ENCODE measurements at places on chromosomes 5 and 9.

DNA sequence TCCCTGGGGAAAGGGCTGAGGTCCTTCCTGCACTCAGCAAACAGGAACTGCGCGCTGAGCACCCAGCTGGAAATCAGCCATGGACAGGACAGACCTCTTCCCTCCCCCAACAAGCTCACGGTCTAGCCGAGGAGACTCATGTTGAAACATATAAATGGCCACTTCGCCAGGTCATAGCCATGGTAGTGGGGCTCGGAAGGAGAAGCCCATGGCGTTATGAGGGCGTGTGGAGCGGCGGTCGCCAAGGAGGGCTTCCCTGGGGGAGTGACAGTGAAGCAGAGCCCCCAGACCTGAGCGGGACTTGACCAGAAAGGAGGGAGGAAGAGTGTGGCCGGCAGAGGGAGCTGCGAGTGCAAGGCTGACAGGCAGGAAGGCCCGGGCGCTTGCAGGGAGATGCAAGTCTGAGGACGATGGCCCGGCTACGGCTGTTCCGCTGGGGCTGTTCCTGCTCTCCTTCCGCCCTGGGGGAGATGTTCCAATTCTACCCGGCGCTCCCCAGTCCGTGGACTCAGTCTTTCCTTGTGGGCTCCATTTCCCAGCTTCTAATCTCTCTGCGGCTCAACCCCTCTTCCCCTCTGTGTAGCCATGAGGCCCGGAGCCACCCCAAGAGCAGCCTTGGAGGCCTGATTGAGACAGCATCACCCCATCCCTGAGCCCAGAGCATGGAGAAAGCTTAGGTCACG lies 43.9 kb upstream of the PRRC2B start:
- peak; percentile 82 for DNase-seq

DNA sequence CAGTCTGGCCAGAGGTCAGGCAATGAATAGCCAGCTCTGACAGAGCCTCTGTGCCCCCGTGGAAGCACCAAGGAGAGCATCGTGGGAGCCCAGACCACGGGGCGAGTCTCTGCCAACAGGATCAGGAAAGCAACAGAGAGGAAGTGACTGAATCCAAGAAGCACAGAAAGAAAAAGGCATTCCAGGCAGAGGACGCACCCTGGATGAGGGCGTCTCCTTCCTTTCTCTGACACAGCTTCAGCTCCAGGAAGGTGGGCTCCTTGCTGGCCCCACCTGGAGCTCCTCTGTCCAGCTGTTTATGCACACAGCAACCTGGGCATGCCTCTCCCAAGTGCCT lies 16.6 kb downstream of the HK3 start:
- DNase-seq, result no peak

DNA sequence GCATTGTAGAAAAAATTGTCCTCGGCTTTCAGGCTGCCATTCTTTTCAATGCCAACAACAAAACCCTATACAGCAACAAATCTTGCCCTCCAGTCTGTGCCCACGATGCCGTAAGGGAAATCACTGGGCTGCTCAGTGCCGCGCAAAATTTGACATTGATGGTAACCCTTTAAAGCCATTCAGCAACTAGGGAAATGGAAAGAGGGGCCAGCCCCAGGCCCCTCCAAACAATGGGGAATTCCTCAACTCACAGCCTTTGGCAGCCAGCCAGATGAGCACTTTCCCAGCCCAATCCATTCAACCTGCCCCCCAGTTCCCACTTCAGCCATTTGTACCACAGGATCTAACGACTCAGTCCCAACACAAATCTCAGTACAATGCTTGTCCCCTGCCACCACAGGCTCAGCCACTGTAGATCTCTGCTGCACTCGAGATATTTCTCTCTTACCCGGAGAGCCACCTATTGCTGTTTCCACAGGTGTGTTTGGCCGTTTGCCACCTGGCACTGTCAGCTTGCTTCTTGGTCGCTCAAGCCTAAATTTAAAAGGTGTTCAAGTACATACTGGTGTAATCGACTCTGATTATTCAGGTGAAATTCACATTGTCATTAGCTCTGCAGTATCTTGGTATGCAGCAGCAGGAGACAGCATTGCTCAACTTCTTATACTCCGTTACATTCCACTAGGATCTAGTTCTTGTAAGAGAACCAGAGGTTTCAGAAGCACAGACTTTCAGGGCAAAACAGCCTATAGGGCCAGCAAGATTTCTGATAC lies 103.3 kb downstream of the SYK start:
- no peak for DNase-seq

DNA sequence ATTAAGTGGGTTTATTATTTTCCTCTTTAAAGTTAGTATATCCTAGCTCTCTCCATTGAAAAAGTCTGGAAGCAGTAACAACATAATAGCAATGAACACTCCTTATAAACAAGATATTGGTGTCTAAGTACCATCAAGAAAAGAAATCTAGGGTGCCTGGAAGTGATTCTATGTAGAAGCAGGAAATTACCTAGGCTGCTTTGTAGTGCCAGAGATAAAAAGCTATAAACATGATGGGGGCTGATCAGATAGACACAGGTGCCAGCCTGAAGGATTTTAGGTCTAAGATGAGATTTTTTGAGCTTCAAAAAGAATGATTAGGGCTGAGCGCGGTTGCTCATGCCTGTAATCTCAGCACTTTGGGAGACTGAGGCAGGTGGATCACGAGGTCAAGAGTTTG lies 1179.3 kb upstream of the CDH9 start:
- no peak for DNase-seq

DNA sequence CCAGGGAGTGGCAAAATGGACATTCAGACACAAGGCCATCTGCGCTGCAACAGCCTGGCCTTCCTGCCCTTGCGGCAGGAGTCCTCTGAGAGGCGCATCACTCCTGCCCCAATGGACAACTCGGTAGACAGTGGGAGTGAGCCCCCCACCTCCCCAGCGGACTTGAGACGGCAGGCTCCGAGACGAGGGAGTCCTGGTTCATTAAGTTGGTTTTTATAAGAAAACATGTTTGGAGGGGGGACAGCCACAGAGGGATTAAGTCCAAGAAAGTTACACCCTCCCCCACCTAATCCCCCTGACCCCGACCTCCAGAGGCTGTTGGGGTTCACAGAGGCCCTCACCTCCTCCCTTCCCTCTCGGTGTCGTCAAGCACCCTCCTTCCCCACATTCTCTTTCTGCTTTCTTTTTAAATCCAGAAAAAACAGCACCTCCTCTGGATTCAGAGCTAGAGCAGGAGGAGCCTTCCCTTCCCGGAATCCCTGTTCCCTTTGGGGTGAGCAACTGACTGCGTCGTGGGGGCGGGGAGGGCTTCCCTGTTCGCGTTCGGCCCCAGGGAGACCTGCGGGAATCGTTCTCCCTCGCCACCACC lies 1.8 kb upstream of the EGR1 start:
- no peak for DNase-seq

- no peak for DNase-seq
Observed at GRCh38 chr5:115337882-115338281, 41.4 kb upstream of the CCDC112 start.

- no peak for DNase-seq
Observed at GRCh38 chr9:108919517-108919916, 14.4 kb downstream of the ELP1 start.

GRCh38 chr5:3886524-3887451 lies 291.2 kb downstream of the IRX1 start:
- DNase-seq, result no peak
